ENCODE measurements at places on chromosomes 11 and 22.

GRCh38 chr11:37317803-37318202 is 719.8 kb upstream of the RAG2 start:
- no peak for DNase-seq

DNA sequence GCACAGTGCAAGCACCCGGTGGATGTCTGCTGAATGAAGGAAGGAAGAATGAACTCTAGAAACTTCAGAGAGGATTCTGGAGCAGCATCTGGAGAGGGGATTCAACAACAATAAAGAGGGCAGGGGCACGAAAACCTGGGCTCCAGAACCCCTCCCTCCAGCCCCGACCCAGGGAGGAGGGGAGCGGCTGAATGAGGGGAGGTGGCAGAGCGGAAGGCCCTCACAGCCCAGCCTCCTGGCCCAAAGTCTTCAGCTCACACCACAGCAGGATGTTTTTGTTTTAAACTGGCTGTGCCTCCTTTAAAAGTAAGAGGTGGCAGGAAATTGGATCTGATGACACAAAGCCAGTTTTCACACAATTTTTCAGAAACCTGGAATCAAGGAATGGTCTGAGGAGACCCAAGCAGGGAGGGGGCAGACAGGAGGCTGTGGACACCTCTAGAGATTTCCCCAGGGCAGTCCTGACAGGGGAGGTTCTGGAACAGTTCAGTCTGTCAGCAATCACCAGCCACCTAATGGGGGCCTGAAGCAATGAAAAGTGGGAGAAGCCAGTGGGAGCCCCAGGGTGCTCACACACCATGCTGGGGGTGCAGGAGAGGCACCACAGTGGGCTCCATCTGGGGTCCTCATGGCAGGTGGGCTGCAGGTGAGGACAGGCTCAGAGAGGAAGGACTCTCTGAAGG is 44.4 kb upstream of the TCF20 start:
- no peak for DNase-seq

GRCh38 chr11:46916286-46917108 is 1.9 kb downstream of the LRP4 start:
- peak; percentile 54 for DNase-seq

- DNase-seq, result no peak
Measured at GRCh38 chr11:46326813-46327416, 20.3 kb upstream of the DGKZ start.

DNA sequence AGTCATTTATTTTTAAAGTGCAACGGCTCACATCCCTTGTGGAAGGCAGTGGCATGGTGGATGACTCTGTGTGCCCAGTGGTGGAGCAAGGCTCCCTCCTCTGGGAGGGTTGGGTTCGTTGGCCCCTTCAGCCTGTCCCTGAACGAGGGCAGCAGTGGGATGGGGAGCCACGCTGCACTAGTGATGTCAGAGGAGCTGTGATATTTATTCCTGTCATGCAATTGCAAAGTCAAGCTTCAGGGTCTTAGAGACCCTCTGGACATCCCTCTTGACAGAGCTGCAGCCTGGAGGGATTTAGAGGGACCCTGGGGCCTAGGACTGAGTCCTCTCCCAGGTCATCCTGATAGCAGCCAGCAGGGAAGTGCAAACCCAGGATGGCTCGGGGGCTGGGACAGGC is 78.2 kb upstream of the NARS2 start:
- DNase-seq, result no peak

- DNase-seq, result no peak
Measured at GRCh38 chr11:28176351-28176750, 68.2 kb downstream of the METTL15 start.

DNA sequence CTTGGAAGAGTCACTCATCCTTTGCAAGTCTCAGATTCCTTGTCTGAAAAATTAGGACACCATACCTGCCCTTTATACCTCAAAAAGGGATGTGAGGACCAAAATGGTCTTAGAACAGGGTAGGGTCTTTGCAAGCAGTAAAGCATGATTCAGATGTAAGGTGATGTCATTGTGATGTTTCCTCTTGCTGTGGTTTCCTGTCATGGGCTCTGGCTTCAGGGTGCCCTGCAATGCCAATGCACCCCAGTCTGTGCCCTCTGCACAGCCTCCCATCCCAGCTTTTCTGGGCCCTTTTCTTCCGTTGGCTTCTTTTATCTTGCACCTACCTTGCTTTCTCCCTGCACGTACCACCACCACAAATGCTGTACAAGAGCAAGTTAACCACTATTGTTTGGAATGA is 87.8 kb upstream of the NNMT start:
- no peak for DNase-seq

DNA sequence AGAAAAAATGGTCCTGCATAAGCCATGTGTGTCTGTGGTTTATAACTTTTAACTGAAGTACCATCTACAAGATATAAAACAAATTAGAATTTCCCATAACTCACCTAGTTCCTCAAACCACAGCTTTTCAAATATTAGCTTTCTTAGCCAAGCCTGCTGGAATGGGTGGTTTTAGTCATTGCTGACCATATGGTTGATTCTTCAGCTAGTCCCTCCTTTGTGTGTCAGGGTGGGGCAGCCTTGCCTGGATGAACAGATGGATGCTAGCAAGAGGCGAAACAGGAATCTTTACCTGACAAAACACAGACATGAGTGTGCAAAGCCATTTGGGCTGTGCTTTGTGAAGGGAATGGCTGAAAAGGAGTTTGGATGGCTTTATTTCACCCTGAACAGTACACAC is 6.9 kb upstream of the B3GNT6 start:
- DNase-seq, result no peak

DNA sequence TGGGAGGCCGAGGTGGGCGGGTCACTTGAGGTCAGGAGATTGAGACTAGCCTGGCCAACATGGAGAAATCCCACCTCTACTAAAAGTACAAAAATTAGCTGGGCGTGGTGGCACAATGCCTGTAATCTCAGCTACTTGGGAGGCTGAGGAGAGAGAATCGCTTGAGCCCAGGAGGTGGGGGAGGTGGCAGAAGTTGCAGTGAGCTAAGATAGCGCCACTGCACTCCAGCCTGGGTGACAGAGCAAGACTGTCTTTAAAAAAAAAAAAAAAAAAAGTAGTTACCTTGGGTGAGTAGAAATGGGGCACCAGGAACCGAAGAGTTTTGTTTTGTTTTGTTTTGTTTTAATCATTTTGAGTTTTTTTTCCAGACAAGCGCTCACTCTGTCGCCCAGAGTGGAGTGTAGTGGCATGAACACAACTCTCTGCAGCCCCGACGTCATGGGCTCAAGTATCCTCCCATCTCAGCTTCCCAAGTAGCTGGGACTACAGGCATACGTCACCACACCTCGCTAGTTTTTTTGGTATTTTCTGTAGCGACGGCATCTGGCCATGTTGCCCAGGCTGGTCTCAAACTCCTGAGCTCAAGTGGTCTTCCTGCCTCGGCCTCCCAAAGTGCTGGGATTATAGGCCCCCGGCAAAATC is 15.8 kb downstream of the THAP12 start:
- no peak for DNase-seq

GRCh38 chr22:35126993-35127392 is 61.0 kb downstream of the ISX start:
- no peak for DNase-seq

GRCh38 chr11:93718057-93718563 is 23.2 kb downstream of the TAF1D start:
- no peak for DNase-seq

DNA sequence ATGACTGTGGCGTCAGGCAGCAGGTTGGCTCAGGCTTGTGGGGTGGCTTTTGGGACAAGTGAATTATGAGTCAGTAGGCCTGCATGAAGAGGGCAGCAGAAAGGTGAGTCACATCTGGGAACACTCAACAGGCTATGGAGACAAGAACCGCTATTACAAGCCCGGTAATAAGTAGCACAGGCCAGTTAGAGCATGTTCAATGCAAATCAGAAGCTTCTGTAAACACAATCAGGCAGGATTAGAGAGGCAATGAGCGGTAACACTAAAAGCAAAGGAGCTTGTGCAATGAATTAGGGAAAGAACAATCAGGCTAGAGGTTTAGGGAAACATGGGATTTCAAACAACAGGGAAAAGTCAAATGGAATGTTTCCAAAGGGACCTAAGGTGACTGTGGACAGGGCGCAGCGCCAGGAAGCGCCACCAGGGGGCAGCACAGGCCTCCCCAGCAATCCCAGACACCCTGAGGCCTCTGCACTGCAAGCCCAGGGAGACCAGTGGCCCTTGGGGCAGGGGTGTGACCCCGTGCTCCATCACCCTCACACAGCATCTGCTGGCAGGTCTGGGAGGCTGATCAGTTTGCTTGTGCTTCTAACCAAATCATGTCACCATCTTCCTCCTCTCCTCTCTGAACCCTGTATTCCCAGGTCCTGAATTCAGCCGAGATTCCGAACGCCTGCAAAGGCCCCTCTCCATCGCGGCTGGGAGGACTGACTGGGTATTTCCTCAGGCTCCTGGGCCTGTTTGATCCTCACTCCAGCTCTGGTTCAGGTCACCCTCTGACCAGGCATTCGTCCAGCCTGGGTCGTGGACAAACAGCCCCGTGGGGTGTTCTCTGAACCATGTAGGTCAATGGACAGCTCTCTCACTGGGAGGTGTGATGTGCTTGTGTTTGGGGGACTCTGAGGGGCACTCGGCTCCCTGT is 50.0 kb downstream of the C11orf58 start:
- no peak for DNase-seq

DNA sequence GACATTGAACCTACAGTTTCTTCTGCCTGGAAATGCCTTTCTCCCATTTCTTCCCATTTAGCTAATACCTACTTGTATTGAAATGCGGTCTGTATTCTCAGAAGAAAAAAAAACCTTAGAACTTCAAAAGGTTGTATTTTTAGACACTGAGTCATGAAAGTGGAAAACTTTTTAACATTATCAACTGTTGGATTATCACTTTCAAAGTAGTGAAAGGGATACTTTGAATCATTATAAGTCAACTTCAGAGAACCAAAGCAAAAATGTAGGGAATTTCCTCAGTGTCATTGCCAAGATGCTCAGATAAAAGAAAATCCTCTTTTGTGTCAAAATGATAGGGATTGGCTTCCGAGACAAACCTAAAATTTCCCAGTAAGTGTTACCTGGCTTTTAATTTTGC is 6.6 kb downstream of the HOATZ start:
- DNase-seq, result no peak

DNA sequence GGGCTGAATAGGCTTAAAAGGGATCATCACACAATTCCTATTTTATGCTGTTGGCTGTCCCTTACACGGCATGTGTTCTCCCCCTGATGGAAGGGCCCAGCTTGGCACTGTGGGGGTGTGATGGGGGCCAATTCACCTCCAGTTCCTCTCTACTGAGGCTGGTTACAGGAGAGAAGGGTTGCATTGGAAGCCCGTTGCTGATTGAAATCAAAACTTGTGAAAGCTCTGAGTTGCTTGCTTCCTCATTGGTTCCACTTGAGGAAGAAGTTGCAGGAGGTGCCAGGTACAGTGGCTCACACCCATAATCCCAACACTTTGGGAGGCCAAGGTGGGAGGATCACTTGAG is 13.3 kb upstream of the PRG2 start:
- DNase-seq, result no peak

DNA sequence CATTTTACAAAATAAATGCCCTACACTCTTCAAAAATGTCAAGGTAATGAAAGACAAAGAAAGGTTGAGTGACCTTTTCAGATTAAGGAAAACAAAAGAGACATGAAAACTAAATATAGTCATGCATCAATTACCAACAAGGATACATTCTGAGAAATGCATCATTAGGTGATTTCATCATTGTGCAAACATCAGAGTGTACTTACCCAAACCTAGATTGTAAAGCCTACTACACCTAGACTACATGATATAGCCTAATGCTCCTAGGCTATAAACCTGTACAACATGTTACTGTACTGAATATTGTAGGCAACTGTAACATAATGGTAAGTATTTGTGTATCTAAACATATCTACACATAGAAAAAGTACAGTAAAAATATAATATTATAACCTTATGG is 26.7 kb downstream of the INTS4 start:
- DNase-seq, result no peak

DNA sequence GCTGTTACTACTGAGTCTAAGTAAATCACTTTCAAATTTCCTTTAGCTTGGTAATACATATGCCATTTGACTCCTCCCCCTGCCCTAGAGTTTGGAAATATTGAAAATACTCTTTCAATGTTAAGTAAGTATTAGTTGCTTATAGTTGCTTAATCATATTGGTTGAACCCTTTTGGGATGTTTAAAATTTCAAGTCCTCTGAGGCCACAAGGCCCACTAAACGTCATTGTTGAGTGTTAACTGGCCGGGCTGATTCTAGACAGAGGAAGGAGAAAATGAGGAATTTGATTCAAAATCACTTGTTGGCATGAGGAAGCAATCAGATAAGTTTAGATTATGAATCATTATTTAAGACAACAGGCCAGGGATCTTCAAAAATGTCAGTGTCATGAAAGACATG is 8.5 kb downstream of the NAV2 start:
- no peak for DNase-seq

DNA sequence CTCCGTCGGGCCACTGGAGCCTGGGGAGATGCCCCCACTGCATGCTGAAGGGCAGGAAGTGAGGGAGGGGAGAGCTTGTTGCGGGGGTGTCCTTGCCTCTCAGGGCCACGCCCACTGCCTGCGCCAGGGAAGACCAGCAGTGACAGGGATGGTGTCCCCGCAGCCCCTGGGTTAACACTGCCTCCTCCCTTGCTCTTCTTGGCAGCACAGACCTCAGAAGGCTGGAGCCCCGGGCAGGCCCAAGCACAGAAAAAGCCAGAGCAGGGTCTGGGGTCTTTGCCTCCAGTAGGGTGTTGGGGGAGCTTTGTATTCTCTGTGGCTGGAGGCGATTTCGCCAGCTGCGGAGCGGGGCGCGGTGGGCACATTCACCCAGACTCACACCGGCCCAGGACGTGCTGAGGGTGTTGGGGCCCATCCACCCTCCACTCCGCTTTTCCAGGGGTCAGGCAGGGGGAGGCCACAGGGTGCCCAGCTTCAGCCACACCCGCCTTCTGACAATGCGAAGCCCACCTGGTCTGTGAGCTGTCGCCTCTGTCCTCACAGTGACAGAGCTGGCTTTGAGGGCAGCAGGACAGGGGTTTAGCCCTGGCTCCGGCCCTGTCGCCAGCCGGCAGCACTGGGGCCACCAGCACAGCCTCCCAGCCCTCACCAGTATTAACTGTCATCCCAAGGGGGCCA is 83.7 kb downstream of the CDKN1C start:
- DNase-seq, result no peak

DNA sequence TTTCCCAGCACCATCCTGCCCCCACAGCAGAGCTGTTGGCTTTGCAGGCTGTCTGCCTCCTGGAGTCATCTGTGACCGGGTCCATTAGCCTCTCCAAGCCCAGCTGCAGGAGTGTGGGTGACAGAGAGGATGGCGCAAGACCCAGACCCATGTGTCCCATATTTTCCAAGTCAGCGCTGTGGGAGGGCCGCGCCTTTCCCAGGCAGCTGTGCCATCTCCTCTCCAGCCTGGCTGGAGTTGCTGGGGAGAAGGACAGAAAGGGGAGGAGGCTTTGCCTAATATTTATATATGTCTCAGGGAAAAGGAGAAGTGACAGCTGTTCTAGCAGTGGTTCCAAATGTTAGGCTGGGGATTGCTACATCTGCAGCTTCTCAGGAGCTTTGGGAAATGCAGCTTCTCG is 15.7 kb downstream of the DTX4 start:
- no peak for DNase-seq

- no peak for DNase-seq
Measured at GRCh38 chr11:64447831-64448598, 89.1 kb downstream of the RPS6KA4 start.

Data from iPS DF 19.7 (cell line).